ENCODE measurements at places on chromosomes 7 and 10. TPM values are rescaled to one million over a fixed set of nuclear protein-coding genes. Genes with fewer than 3 reads are reported as not detected.

- no peak for DNase-seq
- H3K27me3 ChIP-seq = peaks cover 28% of the 10 kb centered on the region
- H3K36me3 ChIP-seq = no peaks in the 10 kb centered on the region
- H3K4me3 ChIP-seq = no peak overlapping the region
These were observed 26.0 kb downstream of the LRRC18 start for GRCh38 chr10:48913674-48914073.

GRCh38 chr10:90504172-90504571, 353.7 kb downstream of the HTR7 start:
- H3K4me3 ChIP-seq = no peak overlapping the region
- no peaks in the 10 kb centered on the region for H3K27me3 ChIP-seq
- DNase-seq = no peak
- no peak overlapping the region for H3K27ac ChIP-seq

GRCh38 chr7:39453743-39454355, 112.4 kb upstream of the YAE1 start:
- H3K27ac ChIP-seq = no peak overlapping the region
- no peaks in the 10 kb centered on the region for H3K36me3 ChIP-seq
- H3K27me3 ChIP-seq = peaks cover 14% of the 10 kb centered on the region
- no peak overlapping the region for H3K4me3 ChIP-seq
- peaks cover 4% of the 10 kb centered on the region for H3K4me1 ChIP-seq
- DNase-seq = peak; percentile 65

DNA sequence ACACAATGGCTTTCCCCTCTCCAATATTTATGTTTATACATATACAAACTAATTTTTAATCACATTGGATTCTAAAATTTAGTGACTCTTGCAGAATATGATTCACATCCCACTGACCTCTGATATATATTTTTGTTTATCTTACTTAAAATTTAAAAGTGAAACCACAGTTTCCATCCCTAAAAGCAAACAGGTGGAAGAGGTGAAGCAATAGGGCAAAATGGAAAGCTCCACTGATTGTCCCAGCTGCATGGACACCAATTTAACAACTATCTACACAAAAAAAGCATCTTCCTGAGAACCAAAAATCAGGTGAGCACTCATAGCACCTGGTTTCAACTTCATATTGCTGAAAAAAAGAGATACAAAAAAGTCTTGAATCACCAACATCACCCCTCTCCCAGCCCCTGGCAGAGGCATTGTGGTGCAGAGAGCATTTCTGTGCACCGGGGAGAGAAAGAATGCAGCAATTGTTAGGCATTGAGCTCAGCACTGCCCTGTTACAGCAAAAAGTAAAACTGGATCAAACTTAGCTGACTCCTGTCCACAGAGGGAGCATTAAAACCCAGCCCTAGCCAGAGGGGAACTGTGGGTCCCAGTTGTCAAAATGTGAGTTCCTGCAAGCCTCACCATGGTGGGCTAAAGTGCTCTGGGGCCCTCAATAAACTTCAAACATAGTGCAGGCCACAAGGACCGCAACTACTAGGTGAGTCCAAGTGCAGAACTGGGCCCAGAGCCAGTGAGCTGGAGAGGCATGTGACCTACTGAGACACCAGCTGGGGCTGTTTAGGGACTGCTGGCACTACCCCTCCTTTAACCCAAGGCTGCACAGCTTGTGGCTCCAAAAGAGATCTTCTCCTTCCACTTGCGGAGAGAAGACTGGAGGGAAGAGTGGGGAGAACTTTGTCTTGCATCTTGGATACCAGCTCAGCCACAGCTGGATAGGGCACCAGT, 92.1 kb downstream of the SIRT1 start:
- H3K4me3 ChIP-seq = no peak overlapping the region
- H3K27me3 ChIP-seq = no peaks in the 10 kb centered on the region
- peaks cover 22% of the 10 kb centered on the region for H3K36me3 ChIP-seq
- no peak for DNase-seq
- peaks cover 5% of the 10 kb centered on the region for H3K4me1 ChIP-seq

CAV2 gene
- total RNA-seq = not detected

CDK14 gene
- total RNA-seq = 2.8 TPM
